NCI-H1694 treated with DMSO at 0.1 percent for 48 hours (cell line): ENCODE measurements at places on chromosomes 3 and 15.

GRCh38 chr3:107740992-107741896 is 218.5 kb downstream of the BBX start:
- peak; percentile 46 for DNase-seq

DNA sequence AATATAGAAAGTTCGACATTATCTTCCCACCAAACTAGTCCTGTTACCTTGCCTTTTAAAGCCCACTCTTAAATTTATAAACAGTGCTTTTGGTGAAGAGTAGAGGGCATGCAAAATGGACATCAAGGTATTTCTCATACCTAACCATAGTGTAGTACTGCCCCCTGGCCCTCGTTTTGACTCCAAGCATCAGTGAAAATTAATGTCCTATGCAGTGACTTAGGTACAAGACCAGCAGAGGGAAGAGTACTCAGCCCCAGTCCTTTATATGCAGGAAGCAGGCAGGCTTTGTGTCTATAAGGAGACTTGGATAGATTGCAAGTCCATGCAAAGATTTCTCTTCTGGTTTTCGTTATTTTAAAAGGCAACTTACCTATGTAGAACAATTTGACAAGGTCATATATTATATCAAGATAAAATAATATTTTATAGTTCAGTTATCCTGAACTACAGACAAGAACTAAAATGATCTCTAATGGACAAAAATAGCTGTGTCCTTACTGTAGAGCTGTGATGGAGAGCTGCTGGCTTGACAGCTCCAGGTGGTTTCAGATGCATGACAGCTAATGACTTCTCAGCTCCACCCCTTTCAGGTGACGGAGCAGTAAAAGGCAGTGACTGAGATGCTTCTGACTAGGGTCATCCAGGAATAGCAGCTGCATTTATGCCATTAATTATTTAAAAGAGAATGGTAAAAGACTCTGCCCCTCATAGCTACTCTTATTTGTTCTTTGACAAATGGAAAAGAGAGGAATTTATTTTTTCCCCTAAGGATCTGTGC is 646.1 kb downstream of the SQOR start:
- peak; percentile 45 for DNase-seq

DNA sequence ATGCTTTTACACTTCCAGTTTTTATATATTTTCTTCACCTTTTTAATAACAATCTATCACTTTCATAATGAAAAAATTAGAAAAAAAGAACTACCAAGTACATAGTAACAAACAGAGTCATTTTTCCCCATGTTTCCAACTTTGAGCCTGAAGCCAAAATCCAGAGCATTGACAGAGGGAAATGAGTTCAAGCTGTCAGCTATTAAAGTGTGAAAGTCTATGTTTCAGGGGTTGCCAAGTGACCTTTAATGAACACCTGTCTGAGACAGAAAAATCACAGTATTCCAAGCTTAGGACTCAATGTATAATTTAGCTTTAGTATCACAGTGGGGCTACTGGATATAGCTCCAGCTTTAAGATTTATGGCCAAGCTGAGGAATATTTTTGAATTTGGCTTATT is 128.3 kb upstream of the GADL1 start:
- DNase-seq = no peak

DNA sequence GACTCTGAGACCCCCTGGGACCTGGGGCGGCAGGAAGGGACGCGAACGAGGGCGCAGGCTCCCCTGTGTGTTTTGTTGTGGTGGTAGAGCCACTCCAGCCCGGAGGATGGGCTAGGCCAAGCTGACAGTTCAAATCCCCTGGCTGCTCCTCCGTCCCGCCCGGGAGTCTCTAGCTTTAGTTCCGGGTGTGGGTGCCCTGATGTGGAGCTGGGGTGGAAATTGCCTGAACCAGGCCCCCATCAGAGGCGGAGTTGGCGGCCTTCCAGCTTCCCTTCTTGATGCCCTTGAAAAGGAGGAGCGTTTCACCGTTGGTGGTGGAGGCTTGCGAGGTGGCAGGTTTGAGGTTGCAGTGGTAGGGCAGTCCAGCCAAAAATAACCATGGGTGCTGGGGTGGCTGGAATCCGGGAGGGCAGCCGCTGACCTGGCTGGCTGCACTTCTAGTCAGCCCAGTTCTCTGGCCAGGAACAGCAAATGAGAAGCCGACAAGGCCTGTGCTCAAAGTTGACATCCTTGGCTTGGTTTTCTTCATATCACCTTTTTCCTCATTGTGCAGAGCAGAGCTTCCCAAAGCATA is 817 bp downstream of the CLK3 start:
- DNase-seq = no peak

DNA sequence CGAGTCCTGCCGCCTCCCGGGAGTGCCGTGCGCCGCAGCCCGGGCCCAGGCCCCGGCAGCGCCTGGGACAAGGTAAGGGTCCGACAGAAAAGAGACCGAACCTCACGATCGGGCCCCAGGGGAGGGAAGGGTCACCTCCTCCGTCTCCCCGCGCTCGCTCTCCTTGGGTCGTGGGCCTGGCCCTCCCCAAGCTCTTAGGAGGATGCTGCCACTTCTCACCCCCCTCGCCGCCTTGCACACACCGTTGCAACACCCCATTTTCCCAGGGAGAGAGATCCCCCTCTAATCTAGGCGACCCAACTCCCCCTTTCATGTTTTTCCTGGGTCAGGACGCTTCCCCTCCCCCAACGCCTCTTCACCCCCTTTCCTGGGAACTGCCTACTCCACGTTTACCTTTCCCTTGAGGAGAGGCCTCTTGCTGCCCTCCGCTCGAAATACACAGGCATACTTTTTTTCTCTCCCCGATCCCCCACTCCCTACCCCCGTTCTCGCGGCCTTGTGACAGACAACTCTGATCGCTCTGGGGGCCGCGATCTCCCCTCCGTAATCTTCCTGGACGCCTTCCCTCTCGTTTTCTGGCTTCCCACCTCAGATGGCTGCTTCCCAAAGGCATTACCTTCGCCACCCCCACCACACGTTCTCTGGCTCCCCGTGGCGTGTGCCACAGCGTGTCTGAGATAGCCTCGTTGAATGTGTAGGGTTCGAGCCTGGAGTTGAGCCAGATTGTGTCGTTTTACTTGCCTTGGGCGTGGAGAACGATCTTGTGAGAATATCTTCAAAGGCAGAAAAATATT is 688 bp downstream of the SETD5 start:
- DNase-seq = no peak

DNA sequence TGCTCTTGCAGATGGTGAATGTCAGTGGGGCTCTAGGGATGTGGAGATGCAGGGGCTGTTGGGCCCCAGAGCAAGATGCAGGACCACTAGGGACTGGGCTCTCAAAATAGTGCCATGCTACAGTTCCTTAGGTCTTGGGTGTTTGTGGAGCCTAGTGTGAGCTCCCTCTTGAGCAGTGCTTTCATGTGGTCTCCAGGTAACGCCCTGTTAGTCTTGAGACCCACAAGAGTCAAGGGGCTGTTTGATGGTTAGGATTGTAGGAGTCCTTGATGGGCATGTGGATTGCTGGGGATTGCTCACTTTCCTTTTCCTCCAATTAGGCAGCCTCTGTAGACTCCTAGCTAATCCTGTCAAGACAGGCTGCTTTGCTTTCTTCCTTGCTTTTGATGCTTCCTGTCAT is 56.0 kb downstream of the CCDC66 start:
- no peak for DNase-seq

- DNase-seq = no peak
Observed at GRCh38 chr3:99559196-99559595, 79.2 kb upstream of the COL8A1 start.

- no peak for DNase-seq
Observed at GRCh38 chr3:193971261-193971751, 164.6 kb upstream of the HES1 start.

GRCh38 chr3:14760185-14760584 is 58.6 kb upstream of the FGD5 start:
- no peak for DNase-seq

- DNase-seq = no peak
Observed at GRCh38 chr3:172213200-172213599, 173.8 kb downstream of the FNDC3B start.

GRCh38 chr3:108662142-108662738 is 72.7 kb downstream of the DZIP3 start:
- peak; percentile 83 for DNase-seq

DNA sequence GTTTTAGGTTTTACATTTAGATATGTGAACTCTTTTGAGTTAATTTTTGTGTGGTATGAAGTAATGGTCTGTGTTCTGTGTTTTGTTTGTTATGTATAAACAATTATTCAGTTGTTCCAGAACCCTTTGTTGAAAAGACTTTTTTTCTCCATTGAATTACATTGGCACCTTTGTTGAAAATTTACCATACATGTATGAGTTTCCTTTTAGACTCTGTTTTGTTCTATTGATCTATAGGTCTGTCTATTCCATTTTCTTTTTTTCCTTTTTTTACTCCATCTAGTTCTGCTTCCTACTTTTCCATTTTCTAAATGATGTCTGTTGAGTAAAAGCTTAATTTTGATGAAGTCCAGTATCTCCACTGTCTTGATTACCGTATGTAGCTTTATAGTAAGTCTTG is 31.4 kb downstream of the ARIH2 start:
- DNase-seq = no peak

GRCh38 chr3:69811452-69812401 is 72.5 kb downstream of the MITF start:
- no peak for DNase-seq

GRCh38 chr3:115325539-115325938 is 178.5 kb upstream of the ZBTB20 start:
- no peak for DNase-seq

DNA sequence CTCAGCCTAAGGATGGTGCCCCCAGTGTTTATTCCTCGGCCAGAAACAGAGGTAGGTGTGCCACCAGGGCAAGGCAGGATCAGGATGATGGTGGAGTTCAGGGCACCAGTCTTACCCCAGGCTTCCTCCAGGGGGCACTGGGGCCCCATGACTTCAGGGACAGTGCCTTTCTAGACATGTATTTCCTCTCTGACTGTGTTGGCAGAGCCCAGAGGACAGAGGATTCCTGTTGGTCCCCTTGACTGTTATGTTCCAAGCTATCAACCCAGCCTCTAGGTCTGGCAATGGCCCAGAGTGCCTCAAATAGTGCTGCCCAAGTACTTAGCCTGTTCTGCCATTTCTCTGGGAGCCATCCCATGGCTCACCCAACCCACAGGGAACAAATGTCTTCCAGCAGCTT is 2.8 kb downstream of the HEMK1 start:
- peak; percentile 16 for DNase-seq

GRCh38 chr15:43975326-43975725 is 148.5 kb downstream of the WDR76 start:
- no peak for DNase-seq

GRCh38 chr3:158095111-158095813 is 11.0 kb downstream of the SHOX2 start:
- DNase-seq = no peak

DNA sequence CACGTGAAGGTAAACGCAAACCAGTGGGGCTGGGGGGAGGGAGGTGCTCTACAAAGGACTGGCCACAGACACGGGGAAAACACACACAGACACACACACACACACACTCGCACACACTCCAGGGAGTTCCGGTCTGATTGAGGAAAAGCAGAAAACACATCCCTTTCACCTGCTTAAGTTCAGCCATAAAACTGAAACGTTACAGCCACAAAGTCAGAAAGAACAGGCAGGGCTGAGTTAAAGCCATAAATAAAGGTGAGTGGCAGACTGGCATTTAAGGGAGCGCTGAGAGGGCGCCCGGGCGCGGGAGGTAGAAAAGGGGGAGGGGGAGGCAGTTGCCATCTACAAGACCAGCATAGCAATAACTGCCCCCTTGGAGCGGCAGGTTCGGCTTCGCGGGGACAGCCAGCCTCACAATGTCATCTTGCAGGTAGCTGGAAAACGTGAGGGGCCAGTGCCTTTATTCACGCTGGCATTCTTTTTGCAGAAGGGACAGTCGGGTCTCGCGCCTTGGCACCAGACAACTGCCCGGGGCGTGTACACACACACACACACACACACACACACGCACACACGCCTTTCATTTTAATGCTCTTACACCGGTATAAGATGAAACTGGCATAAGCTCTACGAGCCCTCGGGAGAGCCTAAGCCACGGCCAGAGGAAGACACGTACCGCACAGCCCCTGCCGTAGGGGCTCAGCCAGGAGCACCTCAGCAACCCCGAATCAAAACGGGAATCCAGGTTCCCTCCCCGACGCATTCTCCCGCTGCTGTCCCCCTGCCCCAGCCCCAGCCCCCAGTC is 866 bp downstream of the TNIK start:
- no peak for DNase-seq

DNA sequence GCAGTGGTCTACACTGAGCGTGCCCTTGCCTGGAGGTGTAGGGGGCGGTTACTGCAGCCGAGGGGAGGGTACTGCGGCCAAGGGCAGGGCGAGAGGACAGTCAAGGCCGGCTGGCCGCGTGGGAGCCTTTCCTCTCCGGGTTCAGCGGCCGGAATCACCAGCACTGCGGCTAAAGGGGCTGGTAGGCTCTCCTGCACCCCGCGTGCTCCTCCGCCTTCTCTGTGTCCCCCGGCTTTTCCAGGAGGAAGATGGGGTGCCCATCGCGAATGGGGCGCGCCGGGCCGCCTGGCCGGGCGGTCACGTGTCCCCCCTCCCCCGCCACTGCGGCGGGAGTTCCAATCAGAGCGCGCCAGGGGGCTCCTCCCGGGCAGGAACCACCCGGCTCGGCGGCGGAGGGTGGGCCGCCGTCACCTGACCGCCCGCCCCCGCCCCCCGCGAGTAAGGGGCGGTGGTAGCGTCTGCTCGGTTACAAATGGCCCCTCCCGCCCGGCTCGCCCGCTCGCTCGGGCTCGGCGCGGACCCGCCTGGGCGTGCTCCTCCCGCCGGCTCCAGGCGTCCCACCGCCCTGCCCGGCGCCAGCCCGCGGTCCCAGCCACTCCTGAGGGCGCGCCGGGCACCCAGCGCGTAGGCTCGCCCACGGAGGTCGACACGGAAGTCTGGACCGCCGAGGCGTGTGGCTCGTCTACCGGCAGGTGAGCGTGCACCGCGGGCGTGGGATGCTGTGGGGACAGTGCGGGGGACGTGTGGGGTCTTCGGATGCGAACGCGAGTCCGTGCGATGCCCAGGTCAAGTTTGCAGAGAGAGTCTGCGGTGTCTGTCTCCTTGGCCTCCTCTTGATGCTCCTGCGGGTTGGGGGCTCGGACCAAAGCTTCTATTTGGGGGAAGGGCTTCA is 242.6 kb upstream of the TOPAZ1 start:
- DNase-seq = peak; percentile 13

GRCh38 chr3:159938714-159939113 is 49.9 kb upstream of the IL12A start:
- no peak for DNase-seq
